Foreskin fibroblast (primary cell): ENCODE measurements at places on chromosomes 12 and 14.

DNA sequence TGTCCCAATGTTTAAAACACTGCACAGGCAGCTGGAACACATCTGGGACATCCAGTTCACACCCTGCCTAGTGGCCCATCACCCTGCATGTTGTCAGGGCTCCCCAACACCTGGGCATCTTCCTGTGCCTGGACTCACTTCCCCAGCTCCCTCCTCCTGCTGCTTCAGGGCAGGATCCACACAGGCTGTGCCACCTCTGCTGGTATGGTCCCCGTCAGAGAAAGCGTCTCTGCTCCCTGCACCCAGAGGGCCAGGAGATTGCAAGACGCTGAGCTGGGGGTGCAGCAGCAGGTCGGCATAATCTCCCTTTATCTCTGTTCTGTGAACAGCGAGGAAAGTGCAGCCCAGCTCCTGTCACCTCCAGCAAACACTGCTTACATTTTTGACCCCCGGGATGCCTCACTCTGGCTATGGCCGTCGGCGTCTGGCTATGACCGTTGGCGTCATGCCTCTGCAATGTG, 124.3 kb downstream of the ADGRD1 start:
- DNase-seq = no peak

GRCh38 chr14:90600619-90601018, 203.8 kb downstream of the CALM1 start:
- no peak for DNase-seq

GRCh38 chr14:103133210-103134140, 10.2 kb downstream of the TNFAIP2 start:
- no peak for DNase-seq

DNA sequence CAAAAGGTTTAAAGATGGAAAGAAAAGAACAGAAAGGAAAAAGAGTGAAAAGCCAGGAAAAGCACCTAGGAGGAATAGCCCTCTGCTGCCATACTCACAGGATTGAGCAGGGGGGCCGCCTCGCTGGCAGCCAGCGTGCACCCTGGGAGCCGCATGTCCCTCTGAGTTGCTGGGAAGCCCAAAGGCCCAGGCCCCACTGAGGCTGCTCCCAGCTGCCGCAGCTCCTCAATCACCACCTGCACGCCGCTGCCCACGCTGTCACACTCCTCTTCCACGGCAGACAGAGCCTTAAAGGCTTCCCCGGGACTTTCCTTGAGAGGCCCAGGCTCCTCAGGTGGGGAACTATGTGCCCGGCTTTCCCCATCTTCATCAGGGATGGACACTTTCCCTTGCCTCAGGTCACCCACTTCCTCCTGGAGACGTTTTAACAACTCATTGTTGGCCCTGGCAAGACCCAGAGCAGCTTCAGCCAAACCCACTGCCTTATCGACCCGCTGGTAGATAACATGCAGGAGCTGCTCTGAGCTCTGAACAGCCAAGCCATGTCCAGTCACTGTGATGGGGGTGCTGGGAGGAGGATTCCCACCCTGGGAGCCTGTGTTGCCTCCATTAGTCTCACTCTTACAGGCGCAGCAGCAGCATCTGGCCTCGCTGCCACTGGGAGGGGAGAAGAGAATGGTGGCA, 11.5 kb downstream of the C14orf93 start:
- DNase-seq = no peak

DNA sequence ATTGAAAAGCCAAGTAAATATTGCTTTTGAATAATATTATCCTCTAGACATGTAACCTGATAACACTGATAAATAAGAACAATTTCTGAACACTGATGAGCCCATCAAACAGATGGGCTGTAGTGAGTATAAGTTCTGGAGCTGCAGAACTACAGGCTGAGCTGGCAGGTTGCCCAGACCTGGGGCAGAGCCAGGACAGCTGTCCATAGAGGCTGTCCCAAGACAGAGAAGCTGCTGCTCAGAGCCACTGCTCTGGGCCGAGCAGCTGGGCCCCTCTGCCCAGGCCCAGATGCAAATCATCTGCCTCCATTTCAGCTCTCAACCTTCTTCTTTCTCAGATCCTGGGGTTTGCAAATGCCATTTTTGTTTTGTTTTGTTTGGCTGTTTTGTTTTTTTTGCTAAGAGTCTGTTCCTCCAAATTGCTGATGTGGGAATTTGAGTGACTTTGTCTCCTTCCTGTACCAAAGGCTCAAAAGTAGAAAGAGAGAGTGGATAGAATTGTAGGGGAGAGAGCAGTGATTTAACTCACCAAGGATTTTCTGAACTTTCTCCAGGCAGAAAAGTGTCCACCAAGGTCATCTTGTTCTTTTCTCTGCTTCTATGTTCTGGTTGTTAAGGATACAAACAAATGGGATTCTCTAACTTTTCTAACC, 4.0 kb upstream of the TESPA1 start:
- peak; percentile 8 for DNase-seq

GRCh38 chr12:106214571-106214970, 33.2 kb downstream of the CKAP4 start:
- no peak for DNase-seq

DNA sequence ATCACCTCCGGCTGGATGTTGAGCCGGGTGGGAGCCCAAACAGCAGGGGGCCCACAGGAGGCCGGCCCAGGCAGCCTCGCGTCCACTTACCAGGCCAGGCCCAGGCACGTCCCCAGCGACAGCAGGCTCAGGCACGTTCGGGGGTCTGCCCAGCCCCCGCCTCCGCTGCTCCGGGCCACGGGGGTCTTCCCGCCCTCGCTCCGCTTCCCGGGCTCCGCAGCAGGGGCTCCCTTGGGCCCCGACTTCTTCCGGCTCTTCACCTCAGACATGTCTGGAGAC, 216 bp downstream of the IKBIP start:
- peak; percentile 60 for DNase-seq

DNA sequence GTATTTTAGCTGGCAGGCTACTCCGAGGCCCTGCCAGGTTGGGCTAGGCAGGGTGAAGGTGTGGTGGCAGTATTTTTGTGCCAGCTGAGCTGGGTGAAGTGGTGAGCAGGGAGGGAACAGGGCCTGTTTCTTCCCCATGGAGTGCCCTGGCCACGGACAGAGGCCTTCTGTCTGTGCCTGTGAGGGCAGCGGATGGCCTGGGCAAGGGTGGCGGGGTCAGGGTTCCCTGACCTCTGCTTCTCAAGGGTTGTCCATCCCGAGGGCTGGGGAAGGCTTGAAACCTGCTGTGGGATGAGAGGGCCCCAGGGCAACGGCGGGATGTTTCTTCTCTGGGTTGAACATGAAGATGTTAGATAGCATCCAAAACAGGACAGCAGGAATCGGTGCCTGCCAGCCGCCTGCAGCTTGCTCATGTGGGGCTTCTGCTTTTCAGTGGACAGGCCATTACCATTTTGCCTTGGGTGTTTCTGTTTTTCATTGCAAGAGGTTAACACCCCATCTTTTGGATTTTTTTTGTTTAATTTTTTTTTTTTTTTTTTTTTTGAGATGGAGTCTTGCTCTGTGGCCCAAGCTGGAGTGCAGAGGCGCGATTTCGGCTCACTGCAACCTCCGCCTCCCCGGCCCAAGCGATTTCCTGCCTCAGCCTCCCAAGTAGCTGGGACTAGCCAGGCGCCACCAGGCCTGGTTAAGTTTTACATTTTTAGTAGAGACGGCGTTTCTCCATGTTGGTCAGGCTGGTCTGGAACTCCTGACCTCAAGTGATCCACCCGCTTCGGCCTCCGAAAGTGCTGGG, 3.3 kb downstream of the MTA1 start:
- no peak for DNase-seq

- no peak for DNase-seq
Observed at GRCh38 chr12:50090391-50090790, 5.2 kb downstream of the SMARCD1 start.

DNA sequence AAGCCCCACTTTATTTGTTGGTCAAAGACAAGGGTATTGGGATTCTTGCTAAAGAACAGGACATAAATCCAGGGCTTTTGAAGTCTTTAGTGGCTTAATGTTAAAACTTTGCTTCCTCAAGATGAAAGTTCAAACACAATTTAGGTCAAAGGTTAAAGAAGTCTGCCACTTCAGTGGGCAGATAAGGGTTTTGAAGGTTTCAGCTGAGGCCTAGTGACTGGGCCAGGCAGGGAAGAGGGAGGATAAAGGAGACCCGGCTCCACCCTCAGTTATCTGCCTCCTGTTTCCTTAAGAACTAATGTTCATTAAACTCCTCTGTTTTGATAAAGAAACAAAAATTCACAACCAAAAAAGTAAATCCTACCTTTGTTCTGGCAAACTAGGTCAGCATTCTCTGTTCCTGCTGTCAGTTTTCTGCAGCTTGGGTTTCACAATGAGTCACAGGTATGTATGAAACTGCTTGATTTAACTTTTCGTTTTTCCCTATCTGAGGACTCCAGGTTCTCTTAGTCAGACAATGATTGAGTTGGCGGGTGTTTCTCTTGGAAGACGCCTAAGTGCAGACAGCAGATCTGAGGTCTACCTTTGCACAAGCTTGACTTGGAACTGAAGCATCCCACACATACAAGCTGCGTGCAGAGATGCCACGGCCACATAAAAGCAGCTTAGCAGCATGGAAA, 208.3 kb downstream of the EXOC5 start:
- no peak for DNase-seq

GRCh38 chr14:61498811-61499210, 177.4 kb downstream of the PRKCH start:
- DNase-seq = peak; percentile 79

DNA sequence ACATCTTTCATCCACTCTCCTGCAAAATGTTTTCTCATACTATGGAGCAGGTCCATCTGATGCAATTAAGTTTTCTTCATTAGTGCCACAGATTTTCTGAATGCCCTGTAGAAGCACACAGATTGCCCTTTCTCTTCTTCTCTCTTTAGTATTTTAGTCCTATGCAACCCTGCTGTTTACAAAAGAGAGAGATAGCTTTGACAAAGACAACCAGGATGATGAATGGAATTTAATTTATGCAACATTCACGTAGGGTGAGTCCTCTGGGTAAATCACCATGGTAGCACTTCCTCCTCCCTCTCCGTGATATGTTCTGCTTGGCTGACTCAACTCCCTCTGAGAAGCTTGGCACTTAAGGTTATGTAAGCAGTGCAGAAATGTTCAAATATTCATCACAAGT, 400.9 kb upstream of the PDE3A start:
- peak; percentile 85 for DNase-seq

DNA sequence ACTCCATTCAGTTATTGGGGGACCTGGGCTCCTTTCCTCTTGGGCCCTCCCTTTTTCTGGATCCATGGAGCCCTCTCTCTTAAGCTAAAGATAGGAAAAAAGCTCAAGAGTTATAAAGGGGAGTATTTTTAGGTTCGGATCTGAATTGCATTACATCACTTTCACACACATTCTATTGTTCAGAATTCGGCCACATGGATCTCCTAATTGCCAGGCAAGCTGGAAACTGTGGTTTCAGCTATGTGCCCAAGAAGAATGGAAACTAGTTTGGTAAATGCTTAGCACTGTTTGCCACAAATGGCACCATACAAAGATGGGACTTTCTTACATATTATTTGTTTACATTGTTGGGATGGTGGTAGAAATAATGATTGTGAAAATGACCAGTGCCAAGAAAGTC, 145.6 kb downstream of the LRIG3 start:
- no peak for DNase-seq

DNA sequence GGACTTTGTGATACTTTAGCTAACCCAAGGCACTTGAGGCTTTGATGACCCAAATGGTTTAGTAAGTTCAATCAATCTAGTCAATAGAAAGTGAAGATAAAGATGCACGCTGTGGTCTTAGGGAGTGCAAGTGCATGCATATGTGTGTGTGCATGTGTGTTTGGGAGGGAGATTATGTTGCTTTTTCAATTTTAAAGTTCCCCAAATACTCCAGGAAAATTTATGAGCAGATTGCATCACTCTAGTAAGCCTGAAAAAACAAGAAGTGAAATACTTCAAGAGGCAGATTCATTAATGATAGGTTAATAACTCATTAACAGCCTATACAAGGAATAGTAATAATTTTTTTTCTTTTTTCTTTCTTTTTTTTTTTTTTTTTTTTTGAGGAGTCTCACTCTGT, 12.4 kb upstream of the SIX1 start:
- no peak for DNase-seq

DNA sequence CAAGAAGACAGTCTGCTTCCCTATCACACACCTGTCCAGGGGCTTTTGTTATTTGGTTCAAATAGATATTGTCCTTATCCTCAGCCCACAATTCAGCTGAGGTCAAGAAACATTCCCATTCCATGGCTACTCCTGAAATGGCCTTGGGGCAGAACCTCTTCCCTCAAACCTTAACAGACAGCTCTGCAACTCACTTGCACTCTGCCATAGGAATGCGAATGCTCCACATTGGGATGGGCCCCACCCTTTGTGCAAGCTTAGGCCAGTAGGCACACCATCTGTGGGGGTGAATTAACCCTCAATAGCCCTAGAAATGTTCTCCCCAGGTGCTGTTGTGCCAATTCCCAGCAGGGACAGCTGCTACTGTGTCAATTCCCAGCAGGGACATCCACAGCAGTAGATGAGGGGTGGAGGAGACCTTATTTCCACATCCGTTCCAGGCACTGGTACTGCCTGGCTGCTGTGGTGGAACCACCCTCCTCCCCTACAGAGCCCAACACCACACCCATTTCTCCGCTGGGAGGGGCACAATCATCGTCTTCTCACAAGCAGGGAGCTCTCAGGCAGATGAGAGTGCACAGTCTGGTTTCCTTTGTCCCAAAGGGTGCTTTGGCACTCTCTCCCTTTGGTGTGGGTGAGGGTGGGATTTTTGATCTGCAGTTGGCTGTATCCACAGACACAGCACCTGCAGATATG, 42.3 kb upstream of the GLIPR1 start:
- DNase-seq = no peak

GRCh38 chr12:79326222-79326621, 364.5 kb downstream of the PAWR start:
- no peak for DNase-seq

- peak; percentile 0 for DNase-seq
Observed at GRCh38 chr12:107845980-107846659, 71.6 kb downstream of the ASCL4 start.

DNA sequence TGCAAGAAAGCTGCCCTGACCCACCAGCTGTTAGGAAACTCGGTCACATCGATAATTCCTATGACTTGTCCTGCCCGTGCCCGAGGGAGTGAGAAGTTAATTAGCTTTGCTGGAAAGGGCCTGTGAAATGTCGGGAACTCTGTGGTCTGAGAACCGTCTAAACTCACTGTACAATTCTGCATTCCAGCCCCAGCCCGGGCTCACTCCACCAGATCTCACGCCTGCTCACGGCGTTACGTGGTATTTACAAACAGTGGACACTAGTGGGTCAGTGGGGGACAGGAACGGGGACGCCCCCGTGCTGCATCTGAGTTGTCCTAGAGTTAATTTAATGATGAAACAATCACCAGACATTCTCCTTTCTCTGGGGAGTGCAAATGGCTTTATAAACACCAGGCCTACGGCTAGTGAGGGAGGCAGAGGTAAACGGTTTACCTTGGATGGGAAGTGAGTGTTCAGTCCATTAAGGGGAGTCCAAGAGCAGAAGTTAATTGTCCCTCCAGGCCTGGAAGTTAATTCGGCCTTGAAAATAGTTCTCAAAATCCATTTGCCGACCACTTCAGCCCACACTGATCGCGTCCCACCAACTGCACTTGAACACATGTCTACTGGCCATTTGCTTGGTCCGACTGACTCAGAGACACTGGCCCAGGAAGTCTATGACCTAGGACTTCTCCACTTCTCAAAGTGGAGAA, 93.5 kb upstream of the MED13L start:
- no peak for DNase-seq

GRCh38 chr12:53756300-53757100, 4.7 kb upstream of the CISTR start:
- DNase-seq = no peak

GRCh38 chr12:19402743-19403431, 36.4 kb upstream of the AEBP2 start:
- peak; percentile 42 for DNase-seq
